ENCODE measurements at places on chromosomes 16 and 17. TPM values are rescaled to one million over a fixed set of nuclear protein-coding genes. Genes with fewer than 3 reads are reported as not detected.

The SEC14L5 gene
- total RNA-seq: not detected

GRCh38 chr16:57652695-57653471, 15.2 kb upstream of the ADGRG3 start:
- no peak overlapping the region for H3K27ac ChIP-seq
- no peak for DNase-seq

DNA sequence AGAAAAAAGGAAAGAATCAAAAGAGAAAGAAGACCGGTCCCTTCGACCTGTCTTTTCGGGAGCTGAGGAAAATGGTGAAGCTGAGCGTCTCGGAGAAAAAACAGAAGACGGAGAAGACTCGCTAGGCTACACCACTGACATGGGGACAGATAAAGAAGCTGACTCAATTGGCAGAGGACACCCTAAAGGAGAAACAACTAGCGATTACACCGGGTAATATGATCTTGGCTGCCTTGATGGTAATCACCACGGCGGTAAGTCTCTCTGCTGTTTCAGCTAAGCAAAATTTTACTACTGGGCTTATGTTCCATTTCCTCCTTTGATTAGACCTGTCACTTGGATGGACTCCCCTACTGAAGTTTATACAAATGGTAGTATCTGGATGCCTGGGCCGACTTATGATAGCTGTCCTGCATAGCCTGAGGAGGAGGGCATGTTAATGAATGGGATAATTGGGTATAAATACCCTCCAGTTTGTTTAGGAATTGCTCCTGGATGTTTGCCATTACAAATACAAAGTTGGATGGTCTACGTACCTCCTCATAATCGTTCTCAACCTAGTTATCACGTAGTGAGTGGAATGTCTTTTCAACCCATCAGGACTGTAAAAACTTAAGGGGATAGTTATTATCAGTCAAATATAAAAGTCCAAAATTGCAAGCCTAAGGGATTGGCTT, 24.1 kb downstream of the ALOX15B start:
- H3K27ac ChIP-seq: no peak overlapping the region
- peaks cover 32% of the 10 kb centered on the region for H3K4me1 ChIP-seq
- no peaks in the 10 kb centered on the region for H3K27me3 ChIP-seq

DNA sequence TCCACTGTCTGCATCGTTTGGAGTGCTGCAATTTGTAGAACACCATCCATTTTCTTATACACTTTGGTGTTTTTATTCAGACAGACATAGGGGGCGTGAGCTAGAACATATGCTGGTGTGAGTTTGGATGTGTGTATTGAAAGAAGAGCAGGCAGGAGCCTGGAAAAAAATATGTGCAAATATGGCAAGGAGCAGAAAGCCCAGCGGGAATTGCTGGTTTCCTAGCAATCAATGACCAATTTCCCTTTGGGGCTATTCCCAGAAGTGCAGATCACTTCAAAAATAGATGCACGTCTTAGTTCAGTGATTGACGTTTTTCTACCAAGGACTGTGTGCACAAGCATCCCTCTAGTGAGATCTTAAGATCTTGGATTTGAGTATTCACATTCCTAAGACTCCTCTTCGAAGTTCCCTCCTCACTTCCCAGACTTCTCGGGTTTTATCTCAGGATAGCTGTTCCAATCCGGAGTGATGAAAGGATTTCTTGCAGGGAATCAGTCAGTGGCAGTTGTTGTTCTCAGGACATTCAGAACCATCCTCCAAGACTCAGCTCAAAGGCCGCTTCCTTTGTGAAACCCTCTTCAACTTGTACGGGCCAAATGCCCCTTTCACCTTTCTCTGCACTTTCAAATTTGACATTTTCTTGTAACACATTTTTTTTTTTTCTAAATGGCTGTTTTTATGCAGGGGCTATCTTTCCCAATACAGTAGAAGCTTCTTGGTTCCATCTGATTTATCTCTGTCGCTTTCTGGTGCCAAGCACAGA, 268.7 kb upstream of the ASIC2 start:
- no peak for DNase-seq
- no peaks in the 10 kb centered on the region for H3K36me3 ChIP-seq
- no peak overlapping the region for H3K4me3 ChIP-seq
- no peaks in the 10 kb centered on the region for H3K4me1 ChIP-seq
- no peak overlapping the region for H3K27ac ChIP-seq

GRCh38 chr16:11806721-11807120, 9.7 kb upstream of the ZC3H7A start:
- H3K4me1 ChIP-seq: 0 out of 2 replicates have a peak, but pooled peaks cover 4% of the 10 kb centered on the region
- DNase-seq: no peak
- H3K36me3 ChIP-seq: no peaks in the 10 kb centered on the region

DNA sequence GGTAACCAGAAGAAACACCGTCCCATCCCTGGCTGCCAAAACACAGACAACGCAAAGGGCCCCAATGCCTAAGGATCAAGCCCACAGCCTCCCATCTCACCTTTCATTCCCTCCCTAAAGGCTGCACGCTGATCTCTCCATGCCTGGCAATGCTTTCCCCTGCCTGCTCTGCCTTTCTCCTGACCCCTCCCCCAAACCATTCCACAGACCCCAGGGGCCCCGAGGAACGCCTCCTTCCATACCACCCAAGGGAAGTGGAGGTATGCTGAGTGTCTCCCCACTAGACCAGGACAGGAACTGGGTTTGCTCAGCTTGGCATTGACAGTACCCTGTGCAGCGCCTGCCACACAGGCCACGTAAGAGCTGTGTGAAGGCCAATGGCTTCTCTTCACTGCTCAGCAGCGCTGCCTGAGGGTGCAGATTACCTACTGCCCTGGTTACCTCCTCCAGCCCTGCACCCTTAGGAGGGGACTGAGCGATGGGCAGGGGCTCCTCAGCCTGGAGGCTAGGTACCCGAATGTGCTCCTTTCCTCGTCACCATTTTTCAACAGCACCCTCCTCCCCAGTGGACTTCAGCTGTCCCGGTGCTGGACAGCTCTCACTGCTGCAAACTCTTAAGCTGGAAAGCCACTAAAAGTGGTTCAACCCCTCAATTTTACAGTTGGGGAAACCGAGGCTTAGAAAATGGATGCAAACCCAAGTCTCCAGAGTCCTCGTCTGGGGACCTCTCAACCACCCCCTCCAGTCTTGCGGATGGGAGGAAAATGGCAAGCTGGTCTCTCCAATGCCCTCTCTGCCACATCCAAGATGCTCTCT, 45.0 kb downstream of the SRCIN1 start:
- H3K4me3 ChIP-seq: no peak overlapping the region
- H3K27me3 ChIP-seq: no peaks in the 10 kb centered on the region
- no peaks in the 10 kb centered on the region for H3K36me3 ChIP-seq
- H3K4me1 ChIP-seq: peaks cover 22% of the 10 kb centered on the region
- H3K27ac ChIP-seq: no peak overlapping the region

The YBX2 gene
- total RNA-seq: 1.1 TPM

The CDH16 gene
- not detected for total RNA-seq

DNA sequence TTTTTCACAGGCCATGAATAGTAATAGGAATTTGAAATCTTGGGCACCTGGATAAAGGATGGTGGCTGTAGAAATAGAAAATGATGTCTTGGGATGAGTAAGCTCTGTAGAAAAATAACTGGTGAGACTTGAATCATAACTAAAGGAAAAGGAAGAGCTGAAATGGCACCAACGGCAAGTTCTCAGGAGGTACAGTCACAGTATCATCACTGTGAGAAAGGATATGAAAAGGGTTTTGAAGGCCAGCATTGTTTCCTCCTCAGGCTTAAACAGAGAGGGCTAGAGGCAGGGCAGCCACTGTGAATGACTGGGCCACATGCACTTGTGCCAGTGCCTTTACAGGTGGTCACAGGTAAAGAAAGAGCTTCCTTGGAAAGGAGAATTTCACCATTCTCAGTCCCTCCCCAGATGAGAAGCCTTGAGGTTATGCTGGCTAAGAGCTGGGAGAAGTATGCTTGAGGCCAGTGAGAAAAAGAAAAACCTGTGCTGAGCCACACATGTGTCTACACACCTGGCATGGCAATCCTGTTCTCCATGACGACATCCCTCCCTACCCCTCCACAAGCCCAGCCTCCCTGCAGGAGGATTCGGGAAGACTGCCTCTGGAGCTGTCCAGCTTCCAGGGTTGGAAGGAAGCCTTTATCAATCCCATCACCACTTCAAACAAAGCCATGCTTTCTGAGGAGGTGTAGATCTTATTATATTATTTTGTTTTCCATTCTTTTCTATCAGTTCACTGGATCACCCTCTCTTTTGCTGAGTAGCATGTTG, 3.8 kb upstream of the ANKFN1 start:
- H3K27ac ChIP-seq: no peak overlapping the region
- no peak for DNase-seq

DNA sequence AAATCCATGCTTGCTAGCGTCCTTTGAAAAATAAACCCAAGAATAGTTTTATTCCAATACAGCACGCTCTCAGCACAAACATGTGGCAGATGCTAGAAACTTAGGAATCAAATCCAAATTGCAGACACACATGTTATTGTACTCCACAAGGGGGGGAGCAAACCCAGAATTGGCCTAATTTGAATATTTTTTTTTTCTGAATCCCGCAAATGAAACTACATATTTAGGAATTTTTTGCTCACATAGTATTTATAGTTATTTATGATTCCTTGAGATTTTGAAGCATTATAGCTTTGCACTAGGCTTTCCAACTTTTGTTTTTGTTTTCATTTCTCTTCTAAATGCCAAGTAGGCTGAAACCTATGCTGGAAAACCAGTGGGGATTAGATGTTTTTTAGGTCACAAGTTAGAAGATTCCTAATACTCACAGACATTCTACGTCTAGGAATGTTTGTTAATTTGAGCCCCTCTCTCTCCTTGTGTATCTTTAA, 59.3 kb upstream of the CDH11 start:
- no peak overlapping the region for H3K4me3 ChIP-seq
- no peak overlapping the region for H3K27ac ChIP-seq
- H3K4me1 ChIP-seq: no peaks in the 10 kb centered on the region
- no peaks in the 10 kb centered on the region for H3K27me3 ChIP-seq
- DNase-seq: no peak
